Activated naive CD8-positive, alpha-beta T cell treated with anti-CD3 and anti-CD28 coated beads, Interleukin-2, amount 50 U/mL, for 16 hours (primary cell): ENCODE measurements at places on chromosomes 2 and 18.

DNA sequence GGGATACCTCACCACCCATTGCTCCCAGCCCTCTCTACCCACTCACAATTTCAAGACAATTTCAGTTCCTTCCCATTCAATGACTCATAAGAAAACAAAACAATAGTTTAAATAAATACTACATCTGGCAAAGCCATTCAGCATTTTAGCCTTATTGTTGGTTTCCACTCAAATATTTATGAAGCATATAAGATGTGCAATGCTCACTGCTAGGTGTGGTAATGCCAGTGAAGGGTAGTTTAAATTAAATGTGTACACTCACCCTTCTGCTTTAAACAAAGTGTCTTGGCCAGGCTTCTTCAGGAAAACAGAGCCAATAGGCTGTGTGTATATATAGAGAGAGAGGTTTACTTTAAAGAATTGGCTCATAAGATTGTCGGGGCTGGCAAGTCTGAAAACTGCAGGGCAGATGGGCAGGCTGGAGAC is 37.0 kb downstream of the INO80C start:
- no peak for DNase-seq

GRCh38 chr2:240728361-240728760 is 36.7 kb downstream of the AQP12A start:
- DNase-seq: no peak

DNA sequence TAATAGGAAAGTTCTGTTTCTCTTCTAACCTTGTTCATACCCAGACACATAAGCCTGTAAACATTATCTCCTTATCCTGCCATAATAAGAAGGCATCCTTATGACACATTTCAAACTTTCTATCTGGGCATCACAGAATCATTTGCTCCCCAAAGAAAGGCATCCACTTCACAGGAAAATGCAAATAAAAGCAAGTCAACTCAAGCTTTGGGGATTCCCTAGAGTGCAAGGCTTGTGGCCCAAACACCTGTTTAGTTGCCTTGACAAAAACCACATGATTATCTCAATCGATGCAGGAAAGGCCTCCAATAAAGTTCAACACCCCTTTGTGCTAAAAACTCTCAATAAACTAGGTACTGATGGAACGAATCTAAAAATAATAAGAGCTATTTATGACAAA is 195.7 kb upstream of the GALNT5 start:
- DNase-seq: no peak

DNA sequence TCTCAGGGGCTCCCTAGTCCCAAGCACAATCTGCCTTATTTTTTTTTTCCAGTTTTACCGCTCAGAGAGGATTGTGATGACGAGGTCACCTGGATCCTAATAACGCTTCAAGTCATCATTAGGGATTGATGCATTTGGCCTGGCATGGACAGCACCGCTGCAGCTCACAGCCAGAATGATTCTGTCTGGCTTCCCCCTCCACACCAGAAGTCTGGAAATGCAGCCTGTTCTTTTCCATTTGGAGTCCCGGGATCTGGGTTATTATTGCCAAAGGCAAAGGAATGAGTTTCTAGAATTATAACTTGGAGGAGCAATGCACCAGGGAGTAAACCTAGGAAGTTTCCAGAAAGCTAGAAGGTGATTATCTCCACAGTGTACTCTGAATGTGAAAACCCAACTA is 81.1 kb upstream of the TAF1B start:
- DNase-seq: no peak

DNA sequence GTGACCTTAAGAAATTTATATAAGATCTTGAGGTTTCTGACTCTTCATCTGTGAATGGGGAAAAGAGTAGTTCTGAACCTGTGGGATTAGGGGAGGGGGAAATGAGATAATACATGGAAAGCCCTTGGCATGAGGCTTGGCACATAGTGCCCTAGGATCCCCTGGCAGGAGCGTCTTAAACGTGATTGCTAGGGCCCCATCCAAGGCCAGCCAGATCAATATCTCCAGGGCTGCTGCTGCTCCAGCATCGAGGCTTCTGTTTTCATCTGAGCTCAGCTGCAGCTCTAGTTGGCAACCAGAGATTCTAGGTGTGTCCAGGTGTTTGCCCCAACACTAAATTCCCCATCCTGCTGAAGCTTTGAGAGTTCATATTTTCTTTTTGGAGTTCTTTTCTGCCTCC is 71.0 kb downstream of the IL1R2 start:
- no peak for DNase-seq

- DNase-seq: no peak
Measured at GRCh38 chr2:28588292-28588670, 92.4 kb downstream of the PLB1 start.

DNA sequence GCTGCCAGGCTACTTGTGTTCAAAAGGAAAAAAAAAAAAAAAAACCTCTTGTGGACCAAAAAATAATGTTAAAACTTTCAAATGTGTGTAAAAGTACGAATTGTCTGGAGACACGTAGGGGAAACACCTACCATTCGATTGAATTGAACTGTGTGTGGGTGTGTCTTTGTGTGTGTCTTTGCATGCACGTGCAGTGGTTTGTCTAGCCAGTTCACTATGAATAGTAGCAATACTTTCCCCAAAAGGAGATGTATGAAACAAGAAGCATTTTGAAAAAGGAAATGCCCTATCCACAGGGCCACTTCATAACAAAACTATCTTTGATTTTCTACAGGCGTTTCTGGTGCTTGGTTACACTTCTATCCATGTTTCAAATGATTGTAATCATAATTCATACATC is 186.8 kb downstream of the RPRM start:
- DNase-seq: no peak

GRCh38 chr2:81304154-81304830 is 999.7 kb upstream of the LRRTM1 start:
- DNase-seq: no peak

DNA sequence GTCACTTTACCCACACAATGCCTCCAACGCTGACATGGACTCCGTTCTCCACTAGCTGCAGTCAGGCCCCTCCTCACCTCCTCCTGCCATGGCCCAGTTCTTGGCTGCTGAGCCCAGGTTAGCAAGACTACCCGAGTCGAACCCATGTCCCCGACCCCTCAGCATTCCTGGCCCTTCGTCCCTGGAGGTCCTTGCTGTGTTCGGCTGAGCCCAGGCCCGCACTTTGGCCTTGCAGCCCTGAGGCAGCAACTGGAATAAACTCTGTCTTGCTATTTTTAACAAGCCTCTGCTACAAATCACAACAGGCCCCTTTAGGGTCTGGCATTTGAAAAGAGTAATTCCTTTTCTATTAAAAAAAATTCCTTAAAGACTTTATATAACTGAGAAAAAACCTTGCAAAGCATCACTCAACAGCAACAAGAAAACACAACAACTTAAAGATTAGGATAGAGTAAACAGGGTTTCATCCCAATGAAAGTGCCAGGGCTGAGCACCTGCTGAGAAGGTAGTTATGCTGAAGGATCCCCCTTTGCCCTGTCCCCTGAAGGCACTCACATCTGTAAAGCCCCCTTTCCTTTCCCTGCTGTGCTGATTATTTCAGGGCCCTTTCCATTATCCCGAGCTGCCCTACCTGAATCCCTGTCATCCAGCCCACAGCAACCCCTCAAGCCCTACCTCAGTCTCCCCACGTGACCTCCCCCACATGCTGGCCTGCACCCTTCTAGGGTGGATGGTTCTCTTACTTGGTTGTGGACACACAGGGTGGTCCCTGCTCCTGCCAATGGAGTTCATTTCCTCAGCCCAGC is 120.0 kb upstream of the SNTG2 start:
- no peak for DNase-seq

DNA sequence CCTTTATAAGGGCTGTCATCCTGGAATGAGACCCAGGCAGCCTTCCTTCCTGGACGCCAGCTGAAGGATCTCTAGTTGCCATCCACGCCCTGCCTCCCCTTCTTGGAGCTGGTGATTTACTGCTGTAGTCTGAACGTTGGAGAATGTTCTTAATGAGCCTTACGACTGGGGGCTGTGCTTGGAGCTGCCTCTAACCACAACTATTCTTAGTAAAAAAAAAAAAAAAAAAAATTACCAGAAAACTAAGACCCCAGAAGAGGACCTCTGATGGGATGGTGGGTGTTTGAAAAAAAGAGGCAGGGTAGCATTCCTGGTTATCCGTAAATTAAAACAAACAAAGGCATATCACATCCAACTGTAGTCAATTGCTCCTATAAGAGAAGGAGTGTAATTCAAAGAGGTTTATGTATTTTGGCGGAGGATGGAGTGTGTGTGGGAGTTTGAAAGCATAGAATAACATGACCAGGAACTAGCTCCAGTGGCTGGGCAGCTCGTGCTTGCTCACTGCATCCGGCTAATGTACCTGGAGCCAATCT is 105.4 kb downstream of the QPCT start:
- DNase-seq: no peak

- DNase-seq: no peak
Measured at GRCh38 chr18:13587937-13588336, 138.4 kb downstream of the FAM210A start.

DNA sequence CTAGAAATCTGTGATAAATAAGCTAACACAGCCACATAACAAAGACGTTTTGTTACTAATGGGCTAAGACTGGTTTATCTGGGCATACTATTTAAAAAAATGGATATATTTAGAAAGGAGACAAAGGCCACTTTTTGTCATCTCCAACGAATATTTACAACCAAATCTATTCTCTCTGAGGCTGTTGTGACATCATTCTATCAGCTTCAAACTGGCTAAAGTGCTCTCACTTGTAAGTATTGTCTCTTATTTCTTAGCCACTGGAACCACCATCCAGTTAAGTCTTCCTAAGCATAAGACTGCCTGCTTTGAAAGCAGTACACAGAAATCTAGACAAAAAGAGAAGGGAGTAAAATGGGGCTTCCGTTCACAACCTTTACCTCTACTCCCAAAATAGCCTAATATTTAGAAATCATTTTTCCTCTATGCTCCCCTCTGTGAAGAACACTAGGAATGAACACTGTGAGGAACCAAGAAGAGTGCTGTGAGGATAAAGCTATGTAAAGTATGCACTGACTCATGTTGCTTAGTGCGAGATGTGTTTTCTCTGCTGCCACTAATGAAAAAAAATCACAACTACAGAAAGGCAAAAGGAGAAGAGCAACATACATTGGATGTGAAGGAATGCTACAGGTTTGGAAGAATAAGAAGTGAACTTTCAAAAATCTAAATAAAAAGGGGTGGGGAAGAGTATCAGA is 264.1 kb downstream of the EXOC6B start:
- no peak for DNase-seq

- no peak for DNase-seq
Measured at GRCh38 chr2:15640261-15640711, 48.6 kb downstream of the DDX1 start.

GRCh38 chr2:120429586-120430500 is 83.9 kb downstream of the INHBB start:
- DNase-seq: no peak

DNA sequence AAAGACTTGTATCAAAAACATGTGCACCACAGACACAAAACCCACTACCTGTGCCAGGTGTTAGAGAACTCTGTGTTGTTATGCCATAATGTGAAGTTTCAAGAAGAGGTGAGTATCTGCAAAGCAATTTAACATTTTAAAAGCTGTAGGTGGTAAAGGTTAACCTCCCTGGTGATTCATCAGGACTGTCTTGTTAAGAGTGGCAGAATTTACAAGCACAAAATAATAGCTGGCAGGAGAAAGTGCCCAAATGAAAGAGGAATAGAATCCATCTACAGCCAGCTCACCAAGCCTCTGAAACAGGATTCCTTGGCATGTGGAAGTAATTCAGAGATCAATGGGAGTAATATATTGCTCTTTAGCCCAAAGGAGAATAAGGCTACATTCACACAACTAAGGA is 230.7 kb downstream of the AFF3 start:
- DNase-seq: no peak

DNA sequence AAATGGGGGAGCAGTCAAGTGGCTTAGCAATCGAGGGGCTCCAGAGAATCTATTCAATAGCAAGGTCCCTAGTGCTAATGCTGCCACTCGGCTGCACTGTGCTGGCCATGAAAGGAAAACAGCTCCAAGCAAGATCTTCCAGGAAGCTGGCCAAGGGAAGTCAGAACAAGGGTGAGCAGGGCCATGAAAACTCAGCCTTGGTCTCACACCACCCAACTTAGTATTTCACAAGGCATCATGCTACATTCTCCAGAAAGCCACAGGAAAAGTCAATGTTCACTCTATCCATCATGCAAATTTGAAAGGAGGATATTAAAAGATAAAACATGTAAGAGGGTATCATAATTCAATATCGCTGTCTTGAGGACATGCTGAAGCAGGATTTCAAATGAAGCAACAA is 35.7 kb downstream of the NRP2 start:
- no peak for DNase-seq

- no peak for DNase-seq
Measured at GRCh38 chr2:230600881-230601280, 111.8 kb upstream of the CAB39 start.

DNA sequence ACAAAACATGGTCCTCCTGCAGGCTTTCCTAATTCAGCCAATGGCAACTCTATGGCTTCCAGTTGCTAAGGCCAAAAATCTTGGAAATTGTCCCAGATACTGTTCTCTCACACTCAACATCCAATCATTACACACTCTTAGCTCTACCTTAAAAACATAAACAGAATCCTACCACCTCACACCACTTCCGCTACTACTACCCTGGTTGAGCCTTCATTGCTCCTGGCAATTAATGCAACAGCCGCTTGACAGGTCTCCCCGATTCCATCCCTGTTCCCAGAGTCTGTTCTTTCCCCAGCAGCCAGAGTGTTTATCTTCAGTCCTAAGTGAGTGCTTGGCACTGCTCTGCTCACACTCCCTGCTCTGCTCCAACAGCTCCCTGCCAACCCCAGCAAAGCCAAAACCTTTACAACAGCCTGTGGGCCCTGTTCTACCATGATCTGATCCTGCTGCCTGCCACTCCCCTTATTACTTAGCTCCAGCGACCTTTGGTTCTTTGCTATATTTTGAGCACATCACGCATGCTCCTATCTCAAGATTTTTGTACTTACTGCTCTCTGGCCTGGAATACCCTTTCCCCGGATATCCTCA is 67.5 kb upstream of the AMMECR1L start:
- no peak for DNase-seq

- no peak for DNase-seq
Measured at GRCh38 chr2:17208511-17208910, 309.7 kb downstream of the RAD51AP2 start.

DNA sequence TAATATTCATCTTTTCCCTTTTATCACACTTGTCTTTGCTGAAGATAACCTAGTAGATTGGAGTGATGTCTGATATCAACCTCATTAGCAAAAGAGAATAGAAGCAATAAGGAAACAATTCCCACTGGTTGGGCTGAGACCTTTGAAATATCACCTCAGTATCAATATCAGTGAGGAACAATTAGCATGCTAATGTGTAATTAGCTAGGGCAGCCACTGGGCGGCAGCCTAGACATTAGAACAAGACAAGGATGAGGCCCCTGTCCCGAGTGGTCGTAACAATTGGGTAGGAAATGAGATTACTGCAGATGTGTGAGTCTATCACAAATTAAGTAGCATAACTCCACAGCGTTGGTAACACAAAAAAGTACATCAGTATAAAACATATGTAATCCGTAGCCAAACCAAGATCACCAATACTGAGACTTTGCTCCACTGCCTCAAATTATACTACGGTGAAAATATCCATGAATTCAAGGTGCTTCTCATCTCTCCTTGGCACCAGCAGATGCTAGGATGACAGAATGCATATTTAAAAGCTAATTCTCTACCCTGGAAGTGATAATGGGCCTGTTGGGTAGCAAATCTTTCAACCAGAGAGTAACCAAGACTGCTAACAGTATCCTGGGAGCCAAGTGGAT is 99.1 kb downstream of the ALPK2 start:
- DNase-seq: peak; percentile 37
